ENCODE measurements at places on chromosomes 2 and 18. TPM values are rescaled to one million over a fixed set of nuclear protein-coding genes. Genes with fewer than 3 reads are reported as not detected.

- no peak for DNase-seq
Observed at GRCh38 chr2:148802448-148803220, 72.4 kb upstream of the KIF5C start.

DNA sequence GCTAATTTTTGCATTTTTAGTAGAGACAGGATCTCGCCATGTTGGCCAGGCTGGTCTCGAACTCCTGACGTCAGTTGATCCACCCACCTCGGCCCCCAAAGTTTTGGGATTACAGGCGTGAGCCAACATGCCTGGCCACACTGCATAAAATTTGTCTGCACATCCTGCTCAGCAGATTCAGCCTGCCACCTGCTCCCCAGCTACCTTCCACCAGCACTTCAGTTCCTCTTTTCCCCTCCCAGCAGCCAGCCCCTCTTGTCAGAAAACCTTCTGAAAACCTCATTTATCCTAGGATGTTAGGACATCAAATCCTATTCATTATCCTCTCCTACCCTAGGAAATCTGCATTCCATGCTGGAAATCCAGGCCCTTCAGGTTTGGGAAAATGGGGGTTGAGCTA is 99.4 kb upstream of the STPG4 start:
- DNase-seq = no peak

DNA sequence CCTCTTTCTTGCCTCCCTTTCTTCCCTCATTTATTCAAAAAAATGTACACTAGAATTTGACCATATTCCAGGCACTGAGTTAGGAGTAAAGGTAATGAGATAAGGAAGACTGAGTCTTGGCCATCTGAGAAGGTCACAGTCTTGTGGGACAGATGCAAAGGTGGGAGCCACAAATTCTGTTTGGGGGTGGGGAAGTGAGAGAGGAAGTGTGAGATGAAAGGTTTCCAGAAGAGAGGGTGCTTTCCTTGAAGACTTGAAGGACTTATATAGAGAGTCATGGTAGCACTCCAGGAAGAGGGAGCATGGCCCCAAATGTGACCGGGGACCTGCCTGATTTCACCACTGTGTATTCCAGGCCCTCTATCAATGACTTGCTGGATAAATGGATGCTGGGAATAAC is 320.6 kb downstream of the LPIN1 start:
- DNase-seq = no peak

The HJURP gene
- total RNA-seq = 27.2 TPM

GRCh38 chr2:231277962-231278361 is 79.5 kb downstream of the ARMC9 start:
- DNase-seq = no peak

- DNase-seq = no peak
Observed at GRCh38 chr2:5839550-5839949, 147.4 kb downstream of the SOX11 start.

The DYSF gene
- total RNA-seq = 4.2 TPM
